ENCODE measurements at places on chromosomes 6 and 20.

DNA sequence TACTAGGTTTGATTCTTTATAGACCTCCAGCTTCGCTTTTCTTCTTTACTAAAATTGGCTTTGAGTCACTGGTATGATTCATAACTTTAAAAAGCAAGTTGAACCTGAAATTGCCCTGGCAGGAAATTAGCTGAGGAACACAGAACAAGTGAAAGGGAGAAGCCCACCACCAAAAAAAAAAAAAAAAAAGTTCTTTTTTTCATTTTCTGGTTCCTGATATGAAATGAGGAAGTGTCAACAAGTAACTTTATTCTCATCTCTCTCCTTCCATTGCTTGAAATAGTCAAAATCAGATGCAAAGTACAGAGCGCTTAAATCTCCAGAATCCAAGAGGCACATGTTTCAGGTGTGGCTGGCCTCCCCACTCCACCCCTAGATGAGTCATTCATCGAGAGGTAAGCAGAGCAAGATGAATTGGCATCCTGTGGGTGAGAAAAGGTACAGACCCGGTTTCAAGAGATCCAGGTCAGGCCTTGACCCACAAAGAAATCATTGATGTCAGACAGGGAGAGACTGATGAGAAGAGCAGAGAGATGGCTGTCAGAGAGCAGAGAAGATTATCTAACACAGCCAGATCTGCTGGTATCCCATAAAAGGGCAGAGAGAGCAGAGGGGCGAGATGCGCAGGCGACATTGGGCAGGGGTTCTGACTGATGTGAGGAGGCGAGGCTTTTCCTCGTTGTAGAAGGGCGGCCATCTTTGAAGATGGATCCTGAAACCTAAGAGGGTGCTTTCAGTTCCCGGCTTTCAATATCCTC, 54.8 kb upstream of the MBOAT1 start:
- DNase-seq = no peak
- H3K27me3 ChIP-seq = no peaks in the 10 kb centered on the region
- H3K27ac ChIP-seq = no peak overlapping the region

- H3K36me3 ChIP-seq = no peaks in the 10 kb centered on the region
- H3K27me3 ChIP-seq = no peaks in the 10 kb centered on the region
- H3K27ac ChIP-seq = no peak overlapping the region
Observed at GRCh38 chr20:51906049-51906448, 103.7 kb upstream of the SALL4 start.

GRCh38 chr6:148199584-148199983, 143.1 kb upstream of the SASH1 start:
- H3K4me1 ChIP-seq = no peaks in the 10 kb centered on the region
- H3K4me3 ChIP-seq = no peak overlapping the region
- peaks cover 5% of the 10 kb centered on the region for H3K27me3 ChIP-seq

DNA sequence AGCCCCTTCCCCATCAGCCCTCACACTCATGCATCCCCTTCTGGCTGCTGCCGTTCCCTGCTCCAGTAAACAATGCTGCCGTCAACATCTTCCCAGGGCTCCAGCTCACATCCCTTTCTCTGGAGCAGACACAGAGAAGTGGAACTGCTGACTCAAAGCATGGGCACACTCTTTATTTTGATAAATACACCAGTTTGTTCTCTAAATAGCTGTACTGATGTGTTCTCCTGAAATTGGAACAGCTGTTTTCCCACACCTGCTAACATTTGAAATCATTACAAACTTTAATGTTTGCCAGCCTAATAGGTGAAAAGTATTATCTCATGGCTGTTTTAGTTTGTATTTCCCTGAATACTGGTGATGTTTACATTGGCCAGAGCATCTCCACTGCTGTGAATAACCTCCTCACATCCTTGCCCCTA, 102.1 kb upstream of the NXT1 start:
- H3K4me3 ChIP-seq = no peak overlapping the region
- no peaks in the 10 kb centered on the region for H3K36me3 ChIP-seq
- no peaks in the 10 kb centered on the region for H3K4me1 ChIP-seq

- H3K27me3 ChIP-seq = no peaks in the 10 kb centered on the region
- peaks cover 20% of the 10 kb centered on the region for H3K4me1 ChIP-seq
- H3K36me3 ChIP-seq = no peaks in the 10 kb centered on the region
- H3K27ac ChIP-seq = no peak overlapping the region
Observed at GRCh38 chr20:62146019-62146755, 2.6 kb downstream of the SS18L1 start.

GRCh38 chr6:129047834-129048233, 164.9 kb downstream of the LAMA2 start:
- H3K4me3 ChIP-seq = no peak overlapping the region
- no peaks in the 10 kb centered on the region for H3K27me3 ChIP-seq

- no peaks in the 10 kb centered on the region for H3K27me3 ChIP-seq
- DNase-seq = no peak
- no peak overlapping the region for H3K27ac ChIP-seq
- no peak overlapping the region for H3K4me3 ChIP-seq
Observed at GRCh38 chr6:25874822-25875562, 949 bp upstream of the SLC17A3 start.

DNA sequence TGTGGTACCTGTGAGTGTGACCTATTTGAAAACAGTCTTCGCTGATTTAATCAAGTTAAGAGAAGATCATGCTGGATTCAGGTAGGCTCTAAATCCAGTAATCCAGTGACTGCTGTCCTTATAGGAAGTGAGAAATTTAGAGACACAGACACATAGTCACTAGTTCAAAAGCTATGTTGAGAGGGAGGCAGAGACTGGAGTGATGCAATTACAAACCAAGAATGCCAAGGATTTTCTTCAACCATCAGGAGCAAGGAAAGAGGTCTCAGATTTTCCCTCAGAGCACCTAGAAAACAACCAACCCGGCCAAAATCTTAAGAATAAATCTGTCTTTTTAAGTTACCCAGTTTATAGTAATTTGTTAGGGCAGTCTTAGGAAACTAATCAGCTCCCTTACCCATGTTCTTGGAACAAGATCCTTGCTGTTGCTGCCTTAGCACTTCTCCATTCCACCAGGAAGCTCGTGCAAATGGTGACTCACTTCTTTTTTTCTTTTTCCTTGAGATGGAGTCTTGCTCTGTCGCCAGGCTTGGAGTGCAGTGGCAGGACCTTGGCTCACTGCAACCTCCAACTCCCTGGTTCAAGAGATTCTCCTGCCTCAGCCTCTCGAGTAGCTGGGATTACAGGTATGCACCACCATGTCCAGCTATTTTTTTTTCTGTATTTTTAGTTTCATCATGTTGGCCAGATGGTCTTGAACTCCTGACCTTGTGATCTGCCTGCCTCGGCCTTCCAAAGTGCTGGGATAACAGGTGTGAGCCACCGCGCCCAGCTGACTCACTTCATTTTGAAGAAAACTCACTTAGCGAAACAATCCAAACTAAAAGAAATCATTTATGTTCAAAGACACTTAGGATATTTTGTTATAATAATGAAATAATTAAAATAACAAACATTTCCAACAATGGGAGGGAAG, 34.4 kb upstream of the ZNF184 start:
- no peak overlapping the region for H3K4me3 ChIP-seq
- no peak overlapping the region for H3K27ac ChIP-seq
- peaks cover 9% of the 10 kb centered on the region for H3K27me3 ChIP-seq
- no peaks in the 10 kb centered on the region for H3K36me3 ChIP-seq
- no peak for DNase-seq
- peaks cover 10% of the 10 kb centered on the region for H3K4me1 ChIP-seq

DNA sequence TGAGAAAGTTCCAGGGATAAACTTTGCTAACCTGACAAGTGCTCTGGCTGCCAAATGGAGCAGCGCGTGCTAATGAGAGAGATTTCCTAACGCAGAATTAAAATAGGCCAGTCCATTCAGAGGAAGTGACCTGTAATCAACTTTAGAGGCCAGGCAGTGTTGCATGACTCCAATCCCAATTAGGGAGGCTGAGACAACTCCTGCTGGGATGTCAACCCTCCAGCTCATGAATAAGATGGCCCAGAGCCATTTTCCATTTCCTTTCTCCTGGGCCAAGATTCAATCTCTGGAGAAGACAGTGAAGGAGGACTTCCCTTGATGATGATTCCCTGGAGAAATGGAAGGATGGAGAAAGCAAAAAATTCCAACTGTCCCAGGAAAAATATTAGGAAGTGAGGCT, 241.5 kb upstream of the RNF24 start:
- H3K27me3 ChIP-seq = no peaks in the 10 kb centered on the region
- H3K27ac ChIP-seq = no peak overlapping the region
- DNase-seq = no peak

GRCh38 chr6:21965953-21966539, 330.8 kb downstream of the PRL start:
- no peak for DNase-seq
- H3K4me3 ChIP-seq = no peak overlapping the region
- no peaks in the 10 kb centered on the region for H3K27me3 ChIP-seq
- no peaks in the 10 kb centered on the region for H3K4me1 ChIP-seq
- no peak overlapping the region for H3K27ac ChIP-seq
- H3K36me3 ChIP-seq = no peaks in the 10 kb centered on the region

GRCh38 chr6:83314693-83315092, 116.2 kb downstream of the ME1 start:
- no peaks in the 10 kb centered on the region for H3K27me3 ChIP-seq
- no peak for DNase-seq
- H3K4me1 ChIP-seq = no peaks in the 10 kb centered on the region

DNA sequence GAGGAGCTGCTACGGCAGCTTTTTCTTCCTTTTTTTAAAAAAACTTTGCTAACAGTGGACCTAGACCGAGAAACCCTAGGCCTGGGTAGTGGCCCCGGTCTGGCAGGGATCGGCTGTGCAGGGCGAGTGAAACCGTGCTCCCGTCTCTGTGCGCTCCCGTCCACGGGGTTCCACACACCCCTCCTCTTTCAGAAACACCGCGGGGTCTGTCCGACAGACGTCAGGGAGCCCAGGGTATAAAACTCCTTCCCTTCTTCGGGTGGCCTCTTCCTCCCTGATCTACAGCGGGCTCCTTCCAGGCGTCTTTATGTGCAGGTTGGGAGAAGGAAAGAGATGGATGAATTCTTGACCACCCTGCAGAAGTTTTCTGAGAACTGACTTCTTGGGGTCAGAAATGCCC, 27.1 kb upstream of the SMOC2 start:
- H3K4me1 ChIP-seq = no peaks in the 10 kb centered on the region
- no peaks in the 10 kb centered on the region for H3K27me3 ChIP-seq
- no peaks in the 10 kb centered on the region for H3K36me3 ChIP-seq

GRCh38 chr6:19714434-19715166, 122.6 kb upstream of the ID4 start:
- H3K27me3 ChIP-seq = no peaks in the 10 kb centered on the region
- no peak for DNase-seq
- no peaks in the 10 kb centered on the region for H3K36me3 ChIP-seq

DNA sequence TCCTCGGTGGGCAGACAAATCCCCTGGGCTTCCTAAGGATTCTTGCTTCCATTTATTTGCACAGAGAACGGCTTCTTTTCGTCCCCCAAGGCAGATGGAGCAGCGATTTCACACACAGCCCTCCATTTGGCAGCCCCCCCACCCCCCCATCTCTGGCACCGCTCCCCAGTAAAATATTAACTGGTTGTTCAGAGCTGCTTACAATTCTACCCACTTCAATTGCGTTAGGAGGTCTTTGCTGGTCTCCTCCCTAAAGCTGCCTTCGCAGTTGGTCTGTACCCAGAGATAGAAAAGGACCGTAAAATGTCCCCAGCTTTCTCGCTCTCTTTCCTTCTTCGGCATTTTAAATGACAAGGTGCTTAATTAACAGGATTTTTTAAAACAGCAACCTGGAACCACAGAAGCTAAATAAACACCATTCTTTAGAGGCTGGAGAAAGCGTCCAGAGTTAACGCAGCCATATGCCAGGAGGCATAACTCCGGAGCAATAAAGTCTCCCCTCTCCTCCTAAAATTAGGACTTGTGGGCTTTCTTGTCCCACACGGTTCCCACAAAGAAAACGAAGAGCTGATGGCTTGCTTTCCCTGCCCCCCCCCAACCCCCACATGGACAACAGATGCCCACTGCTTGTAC, 1.7 kb upstream of the ZMYND8 start:
- H3K27ac ChIP-seq = peak overlapping the region; percentile 89
- peak overlapping the region; percentile 68 for H3K4me3 ChIP-seq
- H3K36me3 ChIP-seq = no peaks in the 10 kb centered on the region
- peaks cover 58% of the 10 kb centered on the region for H3K4me1 ChIP-seq

All from CD8-positive, alpha-beta memory T cell (primary cell).